ENCODE measurements at places on chromosomes 4 and X.

GRCh38 chr4:1907848-1908525 is 36.8 kb downstream of the NSD2 start:
- no peak for DNase-seq

- DNase-seq, result no peak
These were observed 9.4 kb downstream of the GPR119 start for GRCh38 chrX:130376077-130376476.

- DNase-seq, result peak; percentile 69
These were observed 382.7 kb downstream of the UNC5C start for GRCh38 chr4:95165926-95166524.

DNA sequence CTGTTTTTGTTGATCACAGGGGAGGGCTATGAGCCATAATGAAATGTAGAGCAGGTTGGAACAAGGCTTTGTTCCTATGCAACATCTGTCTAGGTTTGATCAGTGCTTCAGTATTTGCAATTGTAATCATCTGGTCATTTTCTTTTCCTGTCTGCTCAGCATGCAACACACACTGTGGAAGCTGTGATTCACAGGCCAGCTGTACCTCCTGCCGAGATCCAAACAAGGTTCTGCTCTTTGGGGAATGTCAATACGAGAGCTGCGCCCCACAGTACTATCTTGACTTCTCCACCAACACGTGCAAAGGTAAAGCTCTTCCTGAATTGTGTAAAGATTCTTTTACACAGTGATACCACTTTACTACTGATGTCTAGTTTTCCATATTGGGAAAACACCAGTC is 181.9 kb upstream of the ANXA3 start:
- peak; percentile 51 for DNase-seq

DNA sequence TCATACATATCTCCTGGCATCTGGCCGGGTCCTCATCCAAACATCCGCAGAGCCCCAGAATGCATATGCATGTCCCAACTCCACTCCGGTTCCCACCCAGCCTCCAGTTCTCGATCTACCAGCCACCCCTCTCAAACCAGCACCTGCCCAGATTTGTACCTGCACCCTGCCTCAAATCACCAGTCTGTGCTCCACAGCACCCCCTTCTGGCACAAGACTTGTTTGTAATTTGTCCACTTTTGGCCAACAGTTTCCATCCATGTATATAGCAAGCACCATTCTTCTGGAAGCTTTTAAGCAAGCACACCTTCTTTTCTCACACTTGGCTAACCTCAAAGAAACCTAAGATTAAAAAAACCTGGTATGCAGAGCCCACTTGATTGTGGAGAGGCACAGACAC is 644.1 kb downstream of the MID1IP1 start:
- no peak for DNase-seq

DNA sequence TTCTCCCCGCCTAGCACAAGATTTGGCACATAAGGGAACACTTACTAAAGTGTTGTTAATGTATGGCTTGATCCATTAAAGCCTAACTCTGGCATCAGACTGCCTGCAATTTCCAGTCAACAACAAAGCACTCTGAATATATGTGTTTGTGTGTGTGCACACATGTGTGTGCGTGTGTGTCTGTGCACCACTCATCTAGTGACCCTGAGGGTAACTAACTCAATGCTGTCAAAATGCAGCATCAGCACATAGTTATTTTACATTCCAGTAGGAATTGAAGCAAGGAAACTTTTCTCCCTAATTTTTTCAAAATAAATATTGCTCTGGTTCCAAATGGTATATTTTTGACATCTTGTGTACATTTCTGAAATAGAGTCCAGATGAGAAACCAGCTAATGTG is 94.4 kb downstream of the SHROOM4 start:
- peak; percentile 14 for DNase-seq
